ENCODE measurements at places on chromosomes 2 and 18.

GRCh38 chr2:73341039-73341438 lies 44.6 kb upstream of the ALMS1 start:
- DNase-seq = no peak

DNA sequence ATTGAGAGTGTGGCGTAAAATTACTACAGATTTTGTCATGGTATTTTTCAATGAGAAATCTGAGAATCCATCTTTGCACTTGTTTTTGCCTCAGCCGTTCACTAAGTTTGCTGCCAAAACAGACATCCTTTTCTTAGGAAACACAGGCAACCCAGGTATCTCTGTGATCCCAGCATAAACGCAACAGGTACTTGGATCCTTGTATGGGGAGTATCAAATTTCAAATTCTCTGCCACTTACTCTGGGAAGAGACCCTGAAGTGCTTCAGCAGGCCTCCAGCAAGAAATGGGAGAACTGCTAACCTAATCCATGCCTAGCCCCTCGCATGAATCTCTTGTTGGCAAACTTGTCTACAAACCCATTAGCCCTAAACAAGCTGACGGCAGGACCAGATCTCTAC lies 83.1 kb downstream of the BCL11A start:
- no peak for DNase-seq

DNA sequence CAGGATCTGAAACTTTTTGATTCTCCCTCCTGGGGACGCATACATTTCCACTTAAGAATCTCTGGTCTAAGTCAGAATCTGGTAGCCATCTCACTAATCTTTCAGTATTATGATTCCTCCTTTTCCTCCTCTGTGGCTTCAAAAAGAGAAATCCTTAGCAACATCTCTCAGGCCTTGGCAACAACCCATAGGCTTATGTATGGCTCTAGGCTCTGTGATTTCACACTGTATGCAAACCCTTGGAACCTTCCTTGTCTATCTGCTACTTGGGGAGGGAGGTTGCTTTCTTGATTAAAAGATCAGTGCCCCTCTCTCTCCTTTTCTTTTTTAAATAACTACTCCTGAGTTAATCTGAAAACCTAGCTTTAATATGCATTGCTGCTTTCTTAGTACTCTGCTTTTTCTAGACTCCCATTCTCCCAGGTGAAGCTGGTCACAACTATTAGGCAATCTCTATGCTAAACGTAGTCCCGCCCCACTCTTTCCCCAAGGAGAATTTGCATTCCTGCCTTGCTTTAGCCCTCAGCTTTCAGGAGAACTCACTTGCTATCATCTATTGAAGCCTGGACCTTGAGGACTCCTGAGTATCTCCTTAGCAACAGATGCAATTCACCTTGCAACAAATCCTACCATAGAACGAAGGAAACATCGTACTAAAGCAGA lies 72.2 kb upstream of the L3MBTL4 start:
- DNase-seq = no peak

DNA sequence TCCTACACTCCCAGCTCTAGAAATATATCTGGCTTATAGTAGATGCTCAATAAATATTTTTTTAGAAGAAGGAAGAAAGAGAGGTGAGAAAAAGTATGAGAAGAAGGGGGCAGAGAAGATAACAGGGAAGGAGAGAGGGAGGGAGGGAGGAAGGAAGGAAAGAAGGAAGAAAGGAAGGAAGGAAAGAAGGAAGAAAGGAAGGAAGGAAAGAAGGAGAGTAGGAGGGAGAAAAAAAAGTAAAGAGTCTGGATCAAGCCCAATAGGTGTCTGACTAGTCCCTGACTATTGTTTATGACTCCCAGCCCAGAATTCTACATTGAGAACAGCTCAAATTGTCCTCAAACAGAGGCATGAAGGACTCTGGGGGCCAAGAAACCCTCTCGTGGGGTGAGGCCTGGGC lies 83.9 kb downstream of the THNSL2 start:
- DNase-seq = no peak

GRCh38 chr2:174870787-174871186 lies 106.5 kb upstream of the CHRNA1 start:
- no peak for DNase-seq

DNA sequence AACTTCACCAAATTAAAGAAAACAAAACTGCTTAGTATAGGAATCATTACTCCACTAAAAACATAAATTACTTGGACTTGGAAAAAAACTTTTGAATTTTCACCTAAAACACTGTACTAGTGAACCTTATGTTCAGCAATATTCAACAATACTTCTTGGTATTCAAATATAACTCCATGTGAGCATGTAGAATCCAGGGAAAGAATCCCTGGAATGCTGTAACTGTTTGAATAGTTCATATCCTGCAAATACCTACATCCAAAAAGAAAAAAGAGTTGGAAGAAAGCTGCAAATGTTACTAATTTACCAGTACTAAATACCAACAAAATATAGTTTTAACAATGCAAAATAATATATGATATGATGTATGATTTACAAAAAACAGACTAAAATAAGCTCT lies 65.4 kb downstream of the IKZF2 start:
- no peak for DNase-seq

DNA sequence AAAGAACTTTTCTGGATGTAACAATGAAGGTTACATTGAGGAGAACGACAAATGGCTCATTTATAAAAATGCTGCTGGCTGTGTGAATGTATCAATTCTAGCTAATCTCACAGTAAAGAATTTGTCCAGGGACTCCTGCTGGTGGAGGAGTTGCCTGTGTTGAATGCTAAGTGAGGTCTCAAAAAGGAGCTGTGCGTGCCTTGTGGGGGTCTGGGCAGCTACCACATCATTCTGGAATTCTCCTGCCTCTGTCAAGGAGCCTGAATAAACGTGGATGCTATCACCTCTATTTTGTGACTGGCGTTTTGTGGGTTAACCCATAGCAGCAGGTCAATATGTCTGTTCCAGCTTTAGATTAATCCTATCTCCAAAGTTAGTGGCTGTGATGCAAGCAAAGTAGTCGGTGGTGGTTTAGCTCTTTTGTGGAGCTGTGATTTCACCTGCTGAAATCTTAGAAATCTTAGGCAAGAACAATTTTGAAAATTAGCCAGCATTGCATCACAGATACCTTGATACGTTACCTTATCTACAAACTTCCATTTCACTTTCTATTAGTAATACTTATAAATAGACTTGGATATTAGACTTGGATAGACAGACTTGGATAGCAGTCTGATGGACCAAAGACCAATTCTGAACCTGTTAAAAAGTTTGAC lies 96.8 kb downstream of the MTCL1 start:
- no peak for DNase-seq

DNA sequence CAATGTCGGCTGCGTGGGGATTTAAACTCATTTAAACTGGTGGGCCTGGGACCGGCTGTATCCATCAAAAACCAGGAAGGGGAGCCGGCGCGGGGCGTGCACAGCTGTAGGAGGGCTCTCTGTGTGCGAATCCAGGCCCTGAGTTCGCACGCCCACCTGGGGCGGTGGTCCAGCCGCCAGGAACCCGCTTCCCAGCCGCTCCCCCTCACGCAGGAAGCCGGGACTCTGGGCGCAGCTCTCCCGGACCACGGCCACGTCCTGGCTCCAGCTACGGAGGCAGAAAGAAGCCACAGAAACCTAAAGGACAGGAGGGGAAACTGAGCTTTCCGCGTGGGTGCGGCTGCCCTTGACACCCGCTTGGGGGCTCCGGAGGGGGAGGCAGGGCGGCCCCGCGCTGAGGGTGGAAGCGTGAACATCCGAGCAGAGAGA lies 80.6 kb downstream of the GFPT1 start:
- no peak for DNase-seq

DNA sequence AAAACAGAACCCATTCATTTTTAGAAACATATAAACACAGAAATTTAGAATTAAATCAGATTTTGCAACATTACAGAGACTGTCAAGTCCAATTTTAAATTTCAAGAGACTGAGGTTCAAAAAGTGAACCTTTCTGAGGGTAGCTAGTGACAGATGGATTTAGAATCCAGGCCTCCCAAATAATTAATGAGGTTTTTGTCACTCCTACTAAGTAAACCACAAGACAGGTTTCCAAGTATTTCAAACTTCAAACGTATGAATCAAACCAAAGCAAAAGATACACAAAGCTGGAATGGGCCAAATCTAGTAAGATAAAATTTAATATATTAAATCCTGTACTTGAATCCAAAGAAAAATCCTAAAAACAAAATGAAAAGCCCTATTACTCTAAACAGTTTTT lies 25.3 kb downstream of the PPP4R3B start:
- no peak for DNase-seq

GRCh38 chr2:46837704-46838103 lies 77.9 kb downstream of the MCFD2 start:
- DNase-seq = no peak
